Ovary (tissue), 10 donors: ENCODE measurements at places on chromosomes 4 and X. TPM values are rescaled to one million over a fixed set of nuclear protein-coding genes. Genes with fewer than 3 reads are reported as not detected.

Gene SPP1
- 20.8 TPM for polyA plus RNA-seq

Gene MUC7
- polyA plus RNA-seq: not detected

DNA sequence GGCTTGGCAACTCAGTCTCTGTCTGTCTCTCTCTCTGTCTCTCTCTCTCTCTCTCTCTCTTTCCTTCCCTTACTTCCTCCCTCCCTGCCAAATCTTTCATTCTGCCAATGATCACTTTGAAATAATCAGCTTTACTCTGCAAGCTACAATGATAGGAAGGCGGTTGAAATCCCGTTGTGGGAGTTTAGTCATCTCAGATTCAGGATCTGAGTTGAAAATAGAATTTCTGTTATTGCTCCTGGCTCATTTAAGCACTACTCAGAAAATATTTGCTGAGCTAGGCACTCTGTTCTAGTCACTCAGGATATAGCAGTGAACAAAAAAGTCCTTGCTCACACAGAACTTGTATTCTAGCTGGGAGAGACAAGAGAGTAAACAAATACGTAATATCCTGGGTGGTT, 56.3 kb upstream of the DCTD start:
- DNase-seq: no peak

Gene FAM184B
- polyA plus RNA-seq: 0.17 TPM

GRCh38 chr4:145939856-145940255, 1.2 kb upstream of the ZNF827 start:
- DNase-seq: no peak

- DNase-seq: no peak
Observed at GRCh38 chr4:72432975-72433374, 136.0 kb downstream of the ADAMTS3 start.

DNA sequence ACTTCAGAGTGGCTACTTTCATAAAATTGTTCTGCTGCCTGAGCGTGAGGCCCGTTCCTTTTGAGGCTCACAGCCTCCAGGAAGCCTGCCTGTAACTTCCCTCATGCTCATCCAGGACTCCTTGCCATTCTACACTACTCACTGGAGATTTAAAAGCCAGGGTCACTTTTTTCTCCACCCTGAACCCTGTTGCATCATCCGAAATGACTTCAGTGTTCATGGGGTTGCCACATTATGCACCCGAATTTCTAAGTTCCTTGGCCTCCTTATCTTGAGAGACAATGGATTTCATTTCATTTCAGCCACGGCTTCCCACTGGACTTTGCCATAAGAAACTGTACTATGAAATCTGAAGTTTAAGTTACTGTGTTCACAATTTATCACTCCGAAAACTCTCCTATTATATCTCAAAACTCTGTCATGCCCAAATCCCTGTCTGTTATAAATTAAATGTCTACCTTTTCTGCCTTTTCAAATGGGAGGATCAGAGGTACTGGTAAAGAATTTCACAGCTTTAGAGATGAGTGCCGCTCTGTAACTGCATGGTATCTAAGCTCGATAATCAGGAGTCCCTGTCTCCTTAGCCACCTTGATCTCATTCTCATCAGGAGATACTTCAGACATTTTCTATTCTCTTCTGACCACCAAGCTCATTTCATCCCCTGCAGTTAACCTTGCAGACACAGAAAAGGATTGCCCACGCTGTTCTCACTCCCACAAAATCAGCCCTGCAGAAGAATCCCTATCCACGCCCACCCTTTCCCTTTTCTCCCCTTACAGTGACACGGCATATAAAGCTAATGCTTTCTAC, 59.9 kb downstream of the TRIML1 start:
- no peak for DNase-seq

DNA sequence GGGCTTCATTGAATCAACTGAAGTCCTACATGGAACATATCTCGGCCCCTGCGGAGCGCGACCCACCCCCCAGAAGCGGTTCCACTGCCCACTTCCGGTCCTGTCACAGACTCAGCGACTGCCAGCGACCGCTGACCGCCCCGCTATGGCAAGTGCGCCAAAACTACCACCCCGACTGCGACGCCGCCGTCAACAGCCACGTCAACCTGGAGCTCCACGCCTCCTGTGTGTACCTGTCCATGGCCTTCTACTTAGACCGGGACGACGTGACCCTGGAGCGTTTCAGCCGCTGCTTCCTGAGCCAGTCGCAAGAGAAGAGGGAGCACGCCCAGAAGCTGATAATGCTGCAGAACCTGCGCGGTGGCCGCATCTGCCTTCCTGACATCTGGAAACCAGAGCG, 14.8 kb upstream of the FAM47A start:
- DNase-seq: no peak

DNA sequence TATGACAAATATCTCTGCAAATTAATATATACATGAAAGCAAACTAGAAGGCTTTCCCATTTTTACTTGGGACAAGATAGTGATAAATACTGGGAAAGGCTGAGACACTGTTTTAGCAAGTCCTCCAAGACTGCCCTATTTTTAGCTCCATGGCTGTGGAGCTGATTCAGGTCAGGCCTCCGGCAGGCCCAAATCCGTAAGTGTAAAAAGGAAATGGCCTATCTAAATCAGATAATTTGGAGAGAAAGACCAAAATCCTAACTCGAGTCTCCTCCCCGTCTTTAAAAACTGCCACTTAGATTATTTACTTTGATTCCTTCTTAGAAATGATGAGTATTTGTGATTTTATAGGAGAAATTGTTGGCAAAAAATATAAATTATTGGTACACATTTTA, 2.9 kb downstream of the OTUD4 start:
- no peak for DNase-seq

DNA sequence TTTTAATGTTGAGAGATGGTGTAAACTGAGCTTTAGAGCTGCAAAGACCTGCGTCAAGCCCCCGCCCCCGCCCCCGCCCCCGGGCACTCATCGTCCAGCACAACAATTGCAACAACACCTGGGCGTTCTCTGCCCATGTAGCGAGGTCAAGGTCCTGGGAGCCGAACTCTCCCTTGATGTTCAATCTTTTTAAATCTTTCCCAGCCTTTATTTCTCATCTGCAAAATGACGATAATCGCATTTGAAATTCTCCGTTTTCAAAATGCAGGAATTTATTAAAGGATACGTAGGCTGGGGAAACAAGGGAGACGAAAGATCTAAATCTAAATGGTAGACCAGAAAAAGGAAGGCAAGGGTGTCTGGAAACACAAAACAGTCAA, 648 bp upstream of the MSMO1 start:
- peak; percentile 43 for DNase-seq

DNA sequence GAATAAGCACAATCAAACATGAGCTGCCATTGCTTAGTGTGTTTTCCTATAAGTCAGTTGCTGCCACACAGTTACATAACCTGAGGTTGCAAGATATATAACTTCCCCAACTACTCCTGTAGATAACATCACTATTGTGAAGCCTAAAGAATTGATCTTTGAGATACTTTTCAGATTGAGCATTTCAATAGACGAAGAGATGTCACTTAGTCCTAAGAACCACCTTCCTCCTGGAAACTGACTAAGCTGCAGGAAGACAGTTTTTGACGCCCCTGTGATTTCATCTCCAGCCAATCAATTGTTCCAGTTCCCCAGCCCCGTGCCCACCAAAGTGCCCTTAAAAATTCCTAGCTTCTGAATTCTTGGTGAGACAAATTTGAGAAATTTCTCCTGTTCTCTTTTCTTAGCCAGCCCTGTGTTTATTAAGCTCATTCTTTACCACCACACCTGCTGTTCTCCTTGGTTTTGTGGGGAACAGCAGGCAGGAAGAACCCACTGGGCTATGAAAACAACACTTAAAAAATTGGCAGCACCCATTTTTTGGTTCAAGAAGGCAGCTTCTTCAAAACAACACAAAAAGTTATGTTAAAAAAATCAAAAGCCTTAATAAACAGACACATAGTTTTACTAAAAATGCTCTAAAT, 317.1 kb upstream of the PABPC4L start:
- DNase-seq: no peak

DNA sequence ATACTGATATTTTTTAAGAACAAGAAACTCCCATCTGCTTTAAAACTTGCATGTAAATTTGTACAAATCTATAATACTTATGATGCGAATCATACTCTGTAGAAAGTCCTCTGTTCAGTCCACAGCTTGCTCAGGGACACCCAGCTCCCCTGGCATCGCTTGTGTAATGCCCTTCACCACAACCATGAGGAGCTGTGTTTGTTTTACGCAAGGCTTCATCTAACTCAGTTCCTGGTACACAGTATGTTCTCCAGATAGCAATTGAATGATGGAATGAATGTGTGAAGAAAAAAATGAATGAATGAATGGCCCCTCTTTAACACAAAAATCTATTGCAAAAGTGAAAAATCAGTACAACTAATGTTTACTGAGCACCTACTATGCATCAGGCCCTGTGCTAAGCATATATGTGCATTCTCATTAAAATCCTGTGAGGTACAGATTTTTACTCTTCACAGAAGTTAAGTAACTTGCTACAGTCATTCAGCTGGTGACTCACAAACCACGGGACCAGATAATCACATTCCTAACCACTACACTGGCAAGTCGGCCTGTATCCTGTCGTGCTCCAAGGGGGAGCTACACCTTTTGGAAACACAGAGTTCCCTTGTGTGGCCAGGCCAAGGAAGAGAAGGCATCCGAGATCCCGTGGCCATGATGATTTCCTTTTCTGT, 58.7 kb upstream of the KDR start:
- DNase-seq: peak; percentile 26

GRCh38 chr4:10706236-10706635, 21.7 kb upstream of the CLNK start:
- no peak for DNase-seq

Gene PAGE4
- 3.0 TPM for polyA plus RNA-seq

GRCh38 chr4:78654807-78655206, 103.2 kb downstream of the ANXA3 start:
- DNase-seq: no peak

Gene NKX3-2
- polyA plus RNA-seq: 0.10 TPM

DNA sequence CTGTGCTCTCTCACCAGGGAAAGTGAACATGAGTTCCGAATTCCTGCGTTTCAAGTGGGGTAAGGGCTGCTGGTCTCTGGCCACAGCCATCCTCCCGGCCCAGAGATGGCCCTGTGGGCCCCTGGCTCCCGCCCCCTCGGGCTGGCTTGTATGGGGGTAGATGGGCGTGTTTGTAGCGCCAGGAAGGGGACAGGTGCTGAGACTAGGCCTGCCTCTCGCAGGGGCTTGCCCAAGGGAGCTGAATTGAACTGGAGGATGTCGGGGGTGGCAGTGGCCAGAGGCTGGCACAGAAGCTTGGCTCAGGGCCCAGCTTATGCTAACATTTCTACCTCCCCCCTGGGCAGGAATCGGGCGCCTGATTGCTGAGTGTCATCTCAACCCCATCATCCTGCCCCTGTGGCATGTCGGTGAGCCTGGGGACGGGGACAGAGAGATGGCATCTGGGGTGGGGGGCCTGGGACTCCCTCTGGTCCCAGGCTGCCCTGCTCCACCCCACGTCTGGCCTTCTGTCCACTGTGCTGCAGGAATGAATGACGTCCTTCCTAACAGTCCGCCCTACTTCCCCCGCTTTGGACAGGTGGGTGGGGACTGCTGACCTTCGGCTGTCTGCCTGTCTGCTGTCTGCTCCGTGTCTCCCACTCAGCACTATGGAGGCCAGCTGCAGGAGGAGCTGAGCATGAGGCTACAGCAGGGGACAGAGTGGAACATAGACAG, 8.5 kb downstream of the TAFAZZIN start:
- no peak for DNase-seq

DNA sequence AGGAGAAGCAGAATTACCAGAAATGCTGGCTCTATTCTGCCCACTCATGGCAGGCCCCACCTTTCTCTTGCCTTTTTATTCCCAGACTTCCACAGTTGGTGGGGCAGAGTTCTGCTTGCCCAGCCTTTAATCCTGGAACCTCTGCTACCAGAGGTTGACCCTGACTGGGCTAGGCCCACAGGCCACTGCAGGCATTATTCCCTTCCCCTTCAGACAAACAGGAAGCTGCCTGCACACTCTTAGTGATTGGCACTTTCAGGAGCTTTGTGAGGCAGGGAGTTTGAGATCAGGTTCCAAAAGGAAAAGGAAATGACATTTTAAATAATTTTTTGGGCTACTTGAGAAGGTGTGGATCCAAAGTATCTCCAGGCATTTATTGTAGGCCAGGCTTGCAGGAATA, 18.8 kb downstream of the MSN start:
- no peak for DNase-seq

GRCh38 chrX:63751481-63751880, 33.5 kb downstream of the ARHGEF9 start:
- DNase-seq: no peak

DNA sequence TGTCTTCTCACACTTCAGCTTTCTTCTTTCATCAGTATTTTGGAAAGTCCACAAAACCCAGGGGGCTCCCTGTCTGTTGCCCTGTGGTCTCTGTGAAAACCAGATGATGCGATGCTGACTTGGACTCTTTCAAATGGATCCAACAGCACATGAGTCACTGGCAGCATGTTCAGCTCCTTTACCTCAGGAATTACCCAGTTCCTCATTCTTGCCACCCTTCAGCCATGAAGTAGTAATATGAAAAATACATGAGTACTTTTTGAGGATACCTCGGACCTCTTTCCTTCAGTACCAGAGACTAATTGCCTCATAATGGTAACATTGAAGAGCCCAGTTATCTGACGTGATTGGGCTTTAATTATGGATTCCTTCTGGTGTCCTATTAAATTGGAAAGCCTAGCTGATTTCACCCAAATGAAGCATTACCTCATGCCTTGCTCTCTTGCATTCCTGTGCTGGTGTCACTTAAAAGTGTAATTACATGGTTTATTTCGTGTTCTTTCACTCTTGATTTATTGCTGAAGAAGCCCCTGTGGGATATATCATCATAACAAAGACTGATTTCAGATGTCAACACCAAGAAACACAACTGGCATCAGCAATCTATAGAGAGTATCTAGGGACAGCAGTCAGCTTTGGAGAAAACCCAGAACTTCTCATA, 63.4 kb downstream of the NFKB1 start:
- DNase-seq: no peak

GRCh38 chr4:17559709-17560048, 17.3 kb upstream of the LAP3 start:
- DNase-seq: no peak

DNA sequence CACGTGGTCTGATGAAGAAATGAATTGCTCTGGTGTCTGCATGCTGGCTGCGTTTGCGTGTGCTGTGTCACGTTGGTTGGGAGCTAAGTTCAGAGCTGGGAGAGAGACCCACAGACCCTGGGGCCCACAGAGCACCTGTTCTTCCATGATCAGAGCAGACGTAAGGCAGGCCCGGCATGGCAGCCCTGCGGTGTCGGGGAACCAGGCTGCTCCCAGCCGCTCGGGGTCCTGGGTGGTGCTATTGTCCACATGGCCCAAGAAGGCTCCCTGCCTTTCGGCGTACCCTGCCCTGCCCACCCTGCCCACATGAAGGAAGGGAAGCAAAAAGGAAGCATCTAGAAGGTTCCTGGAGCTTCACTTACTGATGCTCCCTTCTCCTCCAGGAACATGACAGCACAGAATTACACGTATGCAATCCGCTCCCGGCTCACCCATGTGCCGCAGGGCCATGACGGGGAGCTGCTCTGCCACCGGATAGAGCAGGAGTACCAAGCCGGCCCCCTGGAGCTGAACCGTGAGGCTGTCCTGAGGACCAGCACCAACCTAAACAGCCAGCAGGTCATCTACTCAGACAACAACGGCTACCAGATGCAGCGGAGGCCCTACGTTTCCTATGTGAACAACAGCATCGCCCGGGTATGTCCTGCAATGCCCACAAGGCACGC, 30.9 kb upstream of the MRFAP1 start:
- no peak for DNase-seq

- DNase-seq: no peak
Observed at GRCh38 chr4:21795091-21795490, 153.5 kb downstream of the KCNIP4 start.

GRCh38 chrX:69136546-69137331, 28.5 kb downstream of the PJA1 start:
- peak; percentile 56 for DNase-seq

- no peak for DNase-seq
Observed at GRCh38 chr4:55458164-55458563, 62.4 kb downstream of the TMEM165 start.
